ENCODE measurements at places on chromosomes 16 and 17.

DNA sequence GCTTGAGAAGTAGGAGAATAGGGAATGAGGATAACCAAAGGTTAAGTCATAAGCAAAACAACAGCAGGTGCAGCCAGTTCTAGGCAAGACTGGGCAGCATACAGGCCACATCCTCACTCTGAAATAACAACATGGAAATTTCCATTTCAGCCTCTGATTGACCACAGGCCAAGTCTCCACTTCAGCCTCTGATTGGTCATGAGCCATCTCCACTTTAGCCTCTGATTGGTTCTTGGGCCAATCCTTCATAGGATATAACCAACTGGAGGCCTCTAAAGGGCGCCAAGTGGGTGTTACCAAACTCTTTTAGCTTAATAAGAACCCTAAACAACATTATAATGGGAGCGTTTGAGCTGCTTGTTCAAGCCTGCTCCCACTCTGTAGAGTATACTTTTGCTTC, 512.0 kb downstream of the NPIPA7 start:
- DNase-seq: no peak

DNA sequence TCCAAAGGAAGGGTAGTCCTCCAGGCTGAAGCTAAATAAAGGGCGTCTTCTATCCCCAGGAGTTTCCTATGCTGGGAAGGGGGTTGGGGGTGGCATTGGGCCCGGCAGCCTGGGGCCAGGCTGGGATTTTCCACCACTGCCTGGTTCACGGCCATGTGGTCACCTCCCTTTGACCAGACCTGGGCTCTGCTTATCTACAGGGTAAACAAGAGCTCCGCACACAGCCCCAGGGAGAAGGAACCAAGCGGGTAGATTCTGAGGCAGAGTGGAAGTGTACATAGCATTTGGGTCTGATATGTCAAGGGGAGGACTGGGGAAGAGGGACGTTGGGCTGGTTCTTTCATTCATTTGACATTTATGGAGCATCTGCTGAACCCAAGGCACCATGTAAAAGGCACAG, 27.2 kb upstream of the TMEM220 start:
- peak; percentile 53 for DNase-seq

DNA sequence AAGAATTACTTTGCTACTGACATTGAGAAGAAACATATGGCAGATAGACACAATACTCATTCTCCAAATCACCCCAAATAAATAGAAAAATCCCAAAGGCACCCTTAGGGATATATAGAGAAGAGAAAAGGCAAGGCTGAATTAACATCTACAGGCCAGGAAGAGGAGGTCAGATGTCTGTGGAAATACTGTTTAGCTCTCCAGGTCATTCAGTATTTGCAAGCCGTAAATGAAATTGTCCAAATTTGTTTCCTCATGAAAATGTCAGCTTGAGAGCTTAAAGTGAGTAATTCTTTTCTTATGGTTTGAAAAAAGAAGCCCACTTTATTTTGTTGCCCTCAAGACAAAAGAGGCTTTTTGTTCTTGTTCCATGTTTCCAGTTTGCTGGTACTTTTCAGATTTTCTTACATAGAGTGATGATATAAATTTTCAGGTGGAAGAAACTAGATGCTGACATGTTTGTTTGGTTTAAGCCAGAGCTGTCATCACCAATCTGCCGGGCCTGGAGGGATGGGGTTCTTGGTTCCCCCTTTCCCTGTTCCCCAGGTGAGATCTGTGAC, 189.0 kb downstream of the MAP2K4 start:
- no peak for DNase-seq

GRCh38 chr17:48488548-48489106, 42.2 kb downstream of the HOXB1 start:
- no peak for DNase-seq

DNA sequence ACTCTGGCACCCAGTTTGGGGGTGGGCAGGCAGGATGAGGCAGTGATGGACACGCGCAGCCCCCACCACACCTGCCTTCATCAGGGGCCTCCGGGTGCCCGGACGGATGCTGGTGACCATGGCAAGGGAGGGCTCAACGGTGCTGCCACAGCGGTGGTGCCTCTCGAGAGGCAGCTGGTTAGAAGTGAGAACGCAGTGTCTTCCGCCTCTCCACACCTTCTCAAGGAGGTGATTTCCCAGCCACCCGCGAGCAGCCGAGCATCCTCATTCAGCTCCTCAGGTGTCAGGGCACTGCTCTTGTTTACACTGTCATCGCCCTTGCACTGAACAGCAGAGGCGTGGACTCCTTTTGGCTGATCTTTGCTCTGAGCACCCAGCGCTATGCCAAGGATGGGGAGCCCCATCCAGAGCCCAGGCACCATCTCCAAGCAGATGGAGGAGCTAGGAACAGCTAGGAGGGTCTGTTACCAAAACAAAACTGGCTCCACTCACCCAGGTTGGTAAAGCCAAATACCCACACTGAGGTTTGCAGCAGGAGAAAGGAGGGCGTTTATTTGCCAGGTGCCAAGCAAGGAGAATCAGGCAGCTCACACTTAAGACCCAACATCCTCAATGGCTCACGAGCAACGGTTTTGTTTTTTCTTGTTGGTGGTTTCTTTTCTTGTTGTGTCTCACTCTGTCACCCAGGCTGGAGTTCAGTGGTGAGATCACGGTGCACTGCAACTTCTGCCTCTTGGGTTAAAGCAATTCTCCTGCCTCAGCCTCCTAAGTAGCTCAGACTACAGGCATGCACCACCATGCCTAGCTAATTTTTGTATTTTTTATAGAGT, 174.3 kb upstream of the TNRC6C start:
- DNase-seq: no peak

- no peak for DNase-seq
Measured at GRCh38 chr17:78040440-78041385, 82.2 kb downstream of the TNRC6C start.

- DNase-seq: no peak
Measured at GRCh38 chr16:82953517-82953916, 326.7 kb downstream of the CDH13 start.

DNA sequence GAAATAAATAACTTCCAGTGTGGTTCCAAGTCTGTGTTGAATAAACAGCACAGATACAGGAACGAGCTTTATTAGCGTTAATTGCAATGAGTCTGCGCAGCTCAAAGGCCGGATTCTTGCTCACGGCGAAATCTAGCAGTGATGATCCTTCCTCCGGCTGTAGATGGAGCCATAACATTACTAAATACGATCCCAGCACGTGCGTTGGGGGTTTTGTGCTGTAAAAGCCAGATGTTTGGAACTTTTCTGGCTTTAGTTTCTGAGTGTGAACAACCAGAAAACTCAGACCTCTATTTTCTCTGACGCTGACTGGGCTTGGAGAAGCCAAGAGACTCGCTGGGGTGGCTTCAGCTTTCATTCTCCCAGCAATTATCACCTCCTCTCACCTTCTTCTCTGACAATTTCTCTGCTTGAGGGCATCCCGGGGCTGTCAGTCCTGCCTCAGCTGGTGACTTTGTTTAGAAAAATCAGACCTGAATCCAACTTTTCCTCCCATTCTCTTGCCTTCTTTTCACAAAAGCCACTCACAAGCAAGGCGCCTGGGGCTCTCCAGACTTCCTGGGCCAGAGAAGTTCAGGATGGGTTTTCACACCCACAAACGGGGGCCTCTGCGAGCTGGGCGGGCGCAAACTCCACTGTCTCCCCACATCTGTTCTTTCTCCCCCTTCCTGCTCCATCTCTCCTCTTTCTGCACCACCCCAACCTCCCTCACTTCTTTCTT, 47.1 kb upstream of the AKTIP start:
- peak; percentile 56 for DNase-seq

- DNase-seq: no peak
Measured at GRCh38 chr17:56781906-56782305, 51.8 kb downstream of the C17orf67 start.

- peak; percentile 91 for DNase-seq
Measured at GRCh38 chr16:84970447-84971127, 40.7 kb downstream of the ZDHHC7 start.

DNA sequence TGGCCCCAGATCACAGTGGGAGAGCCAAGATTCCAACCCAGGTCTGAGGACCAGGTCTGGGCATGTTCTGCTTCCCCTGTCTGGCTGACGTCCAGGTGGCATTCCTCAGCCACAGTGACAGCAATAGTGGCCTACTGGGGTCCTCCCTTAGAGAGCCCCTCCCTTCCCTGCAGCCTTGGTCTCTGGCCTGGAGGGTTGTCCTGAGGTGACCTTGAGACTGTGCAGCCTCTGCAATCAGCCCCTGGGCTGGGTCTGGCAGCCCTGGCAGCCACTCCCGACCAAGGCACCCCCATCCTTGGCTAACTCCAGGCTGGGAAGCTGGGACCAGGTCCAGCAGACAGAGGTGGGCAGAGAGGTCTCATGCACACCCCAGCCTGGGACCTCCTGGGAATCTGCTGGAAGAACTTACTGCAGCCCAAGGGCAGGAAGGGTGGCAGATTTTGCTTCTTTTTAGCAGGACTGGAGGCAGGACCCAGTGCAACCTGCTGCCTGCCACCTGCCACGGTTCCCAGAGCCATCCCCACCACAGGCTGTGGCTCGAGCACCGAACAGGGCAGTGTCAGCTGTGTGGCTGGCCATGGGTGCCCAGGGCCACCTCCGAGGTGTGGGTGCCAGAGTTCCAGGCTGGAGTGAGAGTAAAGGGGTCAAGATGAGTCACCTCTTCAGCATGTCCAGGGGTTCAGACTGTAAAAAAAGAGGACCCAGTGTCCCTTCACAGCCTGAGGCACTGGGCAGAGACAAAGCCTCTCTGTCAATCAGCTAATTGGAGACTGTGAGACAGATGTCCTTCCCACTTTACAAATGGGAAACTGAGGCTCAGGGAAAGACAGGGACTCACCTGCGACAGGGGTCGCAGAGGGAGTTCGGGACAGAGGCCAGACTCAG, 12.6 kb downstream of the GRB7 start:
- no peak for DNase-seq

DNA sequence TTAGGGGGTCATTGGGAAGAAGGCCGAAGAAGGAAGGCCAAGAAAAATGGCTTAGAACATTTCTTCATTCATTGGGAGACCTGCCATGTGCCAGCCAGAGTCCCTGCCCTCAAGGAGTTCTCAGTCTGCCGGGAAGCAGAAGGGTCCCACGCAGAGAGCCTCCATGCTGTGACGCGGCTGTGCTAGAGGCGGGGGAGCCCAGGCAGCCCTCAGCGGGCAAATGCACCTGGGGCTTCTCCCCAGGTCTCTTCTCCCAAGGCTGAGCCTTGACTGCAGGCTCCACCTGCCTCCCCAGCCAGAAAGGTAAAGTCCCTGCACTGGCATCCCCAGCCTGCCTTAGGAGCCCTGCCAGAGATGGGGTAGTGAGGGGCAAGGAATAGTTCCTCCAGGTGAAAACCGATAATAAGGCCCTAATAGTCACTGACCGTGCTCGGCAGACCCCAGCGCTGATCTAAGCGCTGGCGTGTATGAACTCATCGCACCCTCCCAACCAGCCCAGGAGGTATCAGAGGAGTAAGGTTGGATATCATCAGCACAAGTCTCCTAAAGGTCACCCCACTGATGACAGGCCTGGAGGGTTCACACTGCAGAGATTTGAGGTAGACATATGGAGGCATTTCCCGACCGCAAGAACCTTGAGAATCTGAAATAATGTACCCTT, 6.0 kb upstream of the CDR2L start:
- no peak for DNase-seq

GRCh38 chr17:35784895-35785294, 10.5 kb downstream of the MMP28 start:
- no peak for DNase-seq

DNA sequence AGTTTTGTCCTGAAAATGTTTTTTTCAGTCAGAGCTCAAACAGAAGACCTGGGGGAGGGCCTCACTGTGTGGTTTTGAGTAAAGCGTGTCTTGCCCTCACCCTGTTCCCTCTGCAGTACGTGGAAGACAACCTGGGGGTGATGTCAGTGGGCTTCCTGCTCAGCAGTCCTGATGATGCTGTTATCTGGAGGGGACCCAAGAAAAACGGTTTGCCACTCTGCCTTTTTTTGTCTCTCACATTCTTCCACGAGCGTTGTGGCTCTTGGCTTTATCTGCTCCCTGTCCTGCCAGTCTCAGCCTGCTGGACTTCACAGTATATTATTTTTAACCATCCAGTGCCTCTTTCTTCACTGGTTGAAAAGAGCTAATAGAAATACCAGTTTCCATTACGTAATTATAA, 12.9 kb downstream of the NUBP1 start:
- no peak for DNase-seq

DNA sequence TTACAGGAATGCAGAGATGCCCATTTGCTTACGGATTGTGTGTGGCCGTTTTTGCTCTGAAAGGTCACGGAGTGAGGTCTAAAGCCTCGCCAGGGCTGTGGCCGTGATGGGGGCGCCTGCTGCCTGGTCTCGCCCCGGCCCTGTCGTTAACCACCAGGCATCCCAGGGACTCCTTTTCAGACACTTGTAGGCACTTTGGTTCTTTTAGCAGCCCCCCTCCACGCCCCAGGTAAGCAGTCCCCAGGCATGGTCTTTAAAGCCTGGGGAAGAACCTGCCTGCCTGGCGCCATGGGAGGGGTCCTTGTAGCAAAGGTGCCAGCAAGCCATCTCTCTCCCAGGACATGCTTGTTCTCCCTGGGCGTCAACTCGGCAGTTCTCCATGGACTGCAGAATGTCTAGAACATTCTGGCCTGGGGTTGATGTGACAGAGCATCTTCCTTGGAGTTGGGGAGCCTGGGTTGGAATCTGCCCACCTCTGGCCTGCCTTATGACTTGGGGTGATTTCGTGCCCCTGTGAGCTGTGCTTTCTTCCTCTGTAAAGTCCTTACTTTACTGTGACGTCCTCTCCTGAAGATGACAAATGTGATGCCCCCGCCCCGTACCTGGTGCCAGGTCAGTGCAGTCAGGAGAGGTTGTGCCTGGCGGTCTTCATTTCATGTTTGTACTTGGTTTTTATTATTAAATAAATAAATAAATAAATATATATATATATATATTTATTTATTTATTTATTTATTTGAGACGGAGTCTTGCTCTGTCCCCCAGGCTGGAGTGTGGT, 5.4 kb downstream of the KCTD5 start:
- DNase-seq: peak; percentile 3

DNA sequence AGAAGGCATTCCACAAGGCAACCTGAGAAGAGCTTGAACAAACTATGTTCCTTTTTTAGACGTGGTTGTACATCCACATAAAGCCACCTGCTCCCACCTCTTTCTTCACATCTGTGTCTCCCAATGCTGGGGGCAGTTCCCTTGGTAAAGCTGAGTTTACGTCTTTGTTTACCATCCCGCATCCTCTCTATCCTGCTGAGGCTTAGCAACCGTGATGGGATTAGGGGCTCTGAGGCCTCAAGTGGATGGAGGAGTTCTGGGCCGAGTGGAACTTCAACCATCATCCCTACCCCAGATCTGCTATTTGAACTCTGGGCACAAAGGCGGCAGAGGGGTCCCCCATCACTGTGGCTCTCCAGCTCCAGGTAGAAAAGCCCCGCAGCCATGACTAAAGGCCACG, 94.2 kb upstream of the CREBBP start:
- no peak for DNase-seq
